Islet precursor cell (in vitro differentiated cells): ENCODE measurements at places on chromosomes 6 and 20.

DNA sequence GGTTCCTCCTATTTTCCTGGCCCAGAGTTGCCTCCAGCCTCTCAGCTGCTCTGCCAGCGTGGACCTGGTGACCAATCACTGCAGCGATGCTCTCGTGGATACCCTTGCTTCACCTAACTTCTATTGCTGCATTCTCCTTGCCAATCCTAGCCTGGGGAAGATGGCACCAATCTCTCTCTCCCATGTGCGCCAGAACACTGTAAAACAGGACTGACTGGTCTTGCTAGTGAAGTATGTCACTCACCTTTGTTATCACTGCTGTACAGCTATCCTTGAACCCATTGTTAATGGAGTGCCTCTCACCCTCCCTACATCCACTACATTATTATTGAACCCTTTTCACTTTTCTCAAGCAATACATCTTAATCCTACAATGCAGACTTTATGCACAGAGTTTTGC lies 80.1 kb downstream of the LYRM4 start:
- DNase-seq = no peak

DNA sequence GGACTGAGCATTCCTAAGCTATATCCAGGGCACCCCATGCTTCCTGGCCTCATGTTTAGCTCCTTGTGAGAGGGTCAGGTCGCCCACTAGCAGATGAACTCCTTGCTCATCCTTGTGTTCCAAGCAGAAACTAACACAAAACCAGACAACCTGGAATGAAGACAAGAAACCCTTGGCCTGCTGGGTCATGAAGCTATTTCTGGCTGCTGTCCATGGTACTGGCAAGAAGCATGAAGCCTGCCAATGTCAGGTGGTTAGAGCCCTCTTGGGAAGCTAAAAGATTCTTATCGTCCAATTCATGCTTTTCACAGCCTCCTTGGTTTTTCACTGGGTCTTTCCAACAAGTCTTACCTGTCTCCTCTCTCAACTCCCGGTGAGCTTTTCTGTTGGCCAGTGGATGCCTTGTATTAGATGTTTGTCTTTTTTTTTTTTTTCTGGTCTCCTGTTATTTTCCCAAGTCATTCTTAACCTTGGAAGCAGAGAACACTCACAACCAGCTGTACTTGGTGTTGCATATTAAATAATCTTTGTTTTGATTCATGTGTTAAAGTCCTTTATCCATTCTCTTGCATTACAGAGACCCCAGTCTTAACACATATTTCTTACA lies 180.3 kb downstream of the ANKRD60 start:
- DNase-seq = peak; percentile 79

GRCh38 chr20:54477191-54477955 lies 2.0 kb downstream of the DOK5 start:
- DNase-seq = no peak

GRCh38 chr6:6560909-6561308 lies 27.6 kb upstream of the LY86 start:
- no peak for DNase-seq

DNA sequence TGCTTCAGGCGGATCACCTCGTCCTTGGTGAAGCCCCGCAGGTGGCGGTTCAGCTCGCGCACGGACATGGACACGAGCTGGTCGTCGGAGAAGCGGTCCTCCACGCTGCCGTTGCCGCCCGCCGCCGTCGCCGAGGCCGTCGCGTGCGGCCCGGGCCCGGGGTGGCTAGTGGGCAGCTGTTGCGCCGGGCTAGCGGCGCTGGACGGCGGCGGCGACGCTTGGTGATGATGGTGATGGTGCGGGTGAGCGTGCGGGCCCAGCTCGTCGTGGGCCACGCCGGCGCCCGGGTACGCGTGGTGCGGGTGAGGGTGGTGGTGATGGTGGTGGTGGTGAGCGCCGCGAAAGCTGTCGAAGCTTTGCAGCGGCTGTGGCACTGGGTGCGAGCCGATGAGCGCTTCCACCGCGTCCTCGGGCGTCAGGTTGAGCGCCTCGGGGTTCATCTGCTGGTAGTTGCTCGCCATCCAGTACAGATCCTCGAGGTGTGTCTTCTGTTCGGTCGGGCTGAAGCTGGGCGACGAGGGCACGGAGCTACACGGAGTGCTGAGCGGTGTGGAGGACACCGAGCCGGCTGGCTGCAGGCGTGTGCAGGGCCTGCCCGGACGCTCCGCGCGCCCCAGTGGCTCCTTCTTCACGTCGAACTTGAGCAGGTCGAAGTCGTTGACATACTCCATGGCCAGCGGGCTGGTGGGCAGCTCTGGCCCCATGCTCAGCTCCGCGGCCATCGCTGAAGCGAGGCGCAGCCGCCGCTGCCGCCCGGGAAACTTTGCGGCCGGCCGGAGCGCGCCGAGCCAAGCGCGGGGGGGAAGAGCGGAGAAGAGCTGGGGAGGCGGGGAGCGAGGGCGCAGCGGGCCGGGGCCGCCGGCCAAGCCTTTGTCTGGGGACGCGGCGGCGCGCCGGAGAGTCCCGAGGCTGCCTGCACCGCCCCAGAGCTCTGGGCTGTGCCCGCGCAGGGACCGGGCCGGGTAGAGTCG lies 622 bp downstream of the MAFB start:
- DNase-seq = peak; percentile 62

- no peak for DNase-seq
Observed at GRCh38 chr6:156886409-156886808, 109.2 kb downstream of the ARID1B start.

- DNase-seq = no peak
Observed at GRCh38 chr6:24321538-24322162, 36.2 kb downstream of the DCDC2 start.

- DNase-seq = no peak
Observed at GRCh38 chr6:41466437-41466990, 79.7 kb upstream of the FOXP4 start.

DNA sequence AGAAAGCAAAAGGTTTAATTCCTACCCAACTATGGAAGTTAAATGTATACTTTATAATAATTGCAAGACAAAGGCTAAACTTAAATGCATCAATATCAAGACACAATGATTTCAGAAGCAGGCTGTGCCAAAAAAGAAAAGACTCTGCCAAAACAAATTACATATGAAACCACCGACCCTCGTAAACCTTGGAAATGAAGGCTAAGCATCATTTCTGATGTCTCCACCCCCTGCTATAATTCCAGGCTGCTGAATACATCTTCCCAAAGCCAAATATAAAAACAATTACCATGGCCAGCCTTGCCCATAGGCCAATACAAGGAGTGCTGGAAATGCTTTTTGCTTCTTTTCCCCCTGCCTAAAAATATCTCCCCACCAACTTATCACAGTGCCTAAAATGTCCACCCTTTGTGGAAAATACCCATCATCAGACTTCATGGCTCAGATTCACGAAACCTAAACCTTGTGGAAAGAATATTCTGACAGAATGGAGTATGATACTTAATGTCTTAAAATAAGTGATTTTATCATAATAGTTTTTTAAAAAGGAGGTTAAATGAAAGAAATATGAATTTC lies 37.4 kb downstream of the RCAN2 start:
- DNase-seq = no peak

GRCh38 chr20:48957533-48957932 lies 36.0 kb downstream of the ARFGEF2 start:
- no peak for DNase-seq

DNA sequence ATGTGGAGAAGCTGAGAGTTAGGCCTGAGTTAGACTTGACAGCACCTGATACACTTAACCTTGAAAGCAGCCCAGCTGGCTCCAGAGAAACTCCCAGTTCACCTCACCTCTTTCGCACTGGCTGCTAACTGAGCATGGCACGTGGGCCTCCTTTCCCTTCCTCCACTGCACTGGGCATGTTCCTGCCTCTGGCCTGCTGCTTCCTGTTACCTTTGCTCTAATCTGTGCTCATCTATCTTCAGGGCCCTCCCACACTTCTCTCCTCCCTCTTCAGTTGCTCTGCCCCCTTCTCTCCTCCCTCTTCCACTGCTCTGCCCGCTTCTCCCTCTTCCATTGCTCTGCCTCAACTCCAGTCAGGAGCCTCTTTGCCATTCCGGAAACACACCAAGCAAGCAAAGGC lies 13.7 kb upstream of the UBE2V1 start:
- DNase-seq = no peak

DNA sequence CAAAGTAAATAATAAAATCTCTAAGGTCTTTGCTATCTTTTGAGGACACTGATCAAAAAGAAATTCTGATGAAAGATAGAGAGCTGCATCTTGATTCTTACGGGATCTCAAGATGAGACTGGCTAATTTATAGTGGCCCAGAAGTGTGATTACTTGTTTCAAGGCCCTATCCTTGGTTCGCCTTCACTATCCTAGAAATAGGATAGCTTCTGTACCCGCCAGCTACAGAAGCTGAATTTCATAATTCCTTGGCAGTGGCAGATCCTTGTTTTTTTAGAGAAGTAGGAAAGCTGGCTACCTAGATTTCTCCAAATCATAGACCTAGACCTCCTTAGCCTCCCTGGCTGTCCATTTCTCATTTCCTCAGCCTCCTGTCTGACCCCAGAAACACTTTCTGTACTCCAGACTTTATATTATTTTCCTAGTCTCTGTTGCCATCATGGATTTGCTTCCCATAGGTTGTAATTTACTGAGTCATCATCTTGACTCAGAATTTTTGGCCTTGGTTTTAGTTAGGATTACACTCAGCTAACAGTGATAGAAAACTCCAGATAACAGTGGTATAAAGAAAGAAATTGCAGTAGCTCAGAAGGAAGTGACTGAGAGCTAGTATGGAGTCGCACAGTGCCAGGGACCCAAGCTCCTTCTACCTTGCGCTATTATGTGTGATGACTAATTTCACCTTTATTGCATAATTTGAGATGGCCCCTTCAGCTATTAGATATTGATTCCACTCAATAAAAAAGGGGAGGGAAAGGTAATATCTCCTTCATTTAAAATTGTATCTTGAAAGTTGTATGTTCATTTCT lies 27.7 kb downstream of the PHF3 start:
- no peak for DNase-seq

DNA sequence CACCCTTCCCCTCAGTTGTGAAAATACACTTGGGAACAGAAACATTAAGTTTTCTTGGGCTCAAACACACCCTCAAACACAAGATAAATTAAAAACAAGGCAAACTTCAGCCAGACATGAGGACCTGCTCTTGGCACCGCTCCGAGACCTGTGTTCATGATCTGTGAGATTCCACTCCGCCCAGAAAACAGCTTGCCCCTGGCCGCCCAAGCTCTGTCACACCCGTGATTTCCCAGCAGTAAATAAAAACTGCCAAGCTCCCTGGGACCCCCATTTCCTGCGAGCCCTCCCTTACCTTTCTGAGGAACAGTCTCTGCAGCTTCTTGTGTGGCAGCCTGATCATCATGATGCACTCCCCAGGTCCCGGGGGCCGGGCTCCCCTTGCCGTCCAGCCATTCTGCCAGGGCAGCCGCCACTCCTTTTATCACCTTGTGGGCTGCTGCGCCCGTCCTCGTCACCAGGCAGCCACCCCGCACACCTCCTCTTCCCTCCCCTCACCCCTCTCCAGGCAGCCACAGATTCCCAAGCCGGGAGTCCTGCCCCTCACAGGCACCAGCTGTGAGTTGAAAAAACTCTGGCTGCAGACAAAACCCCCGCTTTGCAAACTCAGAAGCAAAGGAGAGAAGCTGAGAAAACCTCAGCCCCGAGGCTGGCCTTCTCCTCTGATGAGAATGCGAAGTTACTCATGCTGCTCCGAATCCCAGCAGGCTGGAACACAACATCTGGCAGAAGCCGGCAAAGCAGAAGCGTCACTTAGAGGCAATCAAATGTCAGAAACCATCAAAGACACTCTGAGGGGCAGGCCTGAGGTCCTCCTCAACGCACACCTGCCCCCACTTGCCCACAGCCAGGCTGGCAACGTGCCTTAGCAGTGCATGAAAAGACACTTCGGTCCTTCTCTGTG lies 130.4 kb upstream of the RPS6KA2 start:
- peak; percentile 70 for DNase-seq

GRCh38 chr6:135084916-135085269 lies 30.3 kb upstream of the HBS1L start:
- no peak for DNase-seq

GRCh38 chr20:33663161-33664084 lies 1.3 kb downstream of the C20orf144 start:
- peak; percentile 86 for DNase-seq

- no peak for DNase-seq
Observed at GRCh38 chr6:5941188-5941587, 65.5 kb downstream of the NRN1 start.
